ENCODE measurements at places on chromosomes 12 and 14. TPM values are rescaled to one million over a fixed set of nuclear protein-coding genes. Genes with fewer than 3 reads are reported as not detected.

DNA sequence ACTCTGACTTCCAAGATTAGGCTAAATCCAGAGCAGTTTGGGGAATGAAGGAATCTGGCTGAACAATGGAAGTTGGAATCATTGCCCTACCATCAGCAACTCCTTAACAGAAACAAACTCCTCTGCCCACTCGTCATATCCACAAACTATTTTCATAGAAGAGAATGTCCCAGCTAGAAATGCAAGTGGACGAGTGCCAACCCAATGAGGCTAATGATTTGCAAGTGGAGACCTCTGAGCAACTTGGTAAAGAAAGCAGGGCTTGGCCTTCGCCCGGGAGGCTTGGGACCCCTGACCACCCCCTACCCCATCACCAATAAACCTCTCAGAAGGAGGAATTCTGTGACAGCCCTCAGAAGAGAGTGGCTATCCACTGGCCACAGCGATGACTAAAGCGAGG lies 40.0 kb upstream of the DDX11 start:
- no peak for DNase-seq

GRCh38 chr12:120249266-120249874 lies 16.2 kb downstream of the PXN start:
- DNase-seq: no peak

DNA sequence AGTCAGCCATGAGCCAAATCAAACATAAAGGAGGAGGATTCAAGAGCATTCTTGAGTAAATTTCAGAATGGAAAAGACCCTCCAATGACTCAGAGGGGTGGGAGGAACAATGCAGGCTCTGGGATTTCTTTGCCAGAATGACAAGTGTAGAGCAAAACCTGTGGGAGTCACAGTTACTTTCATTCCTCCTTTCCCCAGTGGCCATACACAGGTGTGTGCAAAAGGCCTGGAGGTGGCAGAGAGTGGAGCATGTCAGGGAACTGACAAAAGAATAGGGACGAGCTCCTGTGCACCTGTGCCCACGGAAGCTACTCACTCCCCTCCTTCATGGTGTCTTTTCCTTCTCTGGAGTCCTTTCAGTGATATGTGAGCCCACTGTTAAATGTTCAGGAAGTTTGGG lies 9.4 kb upstream of the CIPC start:
- no peak for DNase-seq

DCAF11 gene
- 71.7 TPM for total RNA-seq

KCNK10 gene
- not detected for total RNA-seq
